ENCODE measurements at places on chromosomes 1 and 21.

GRCh38 chr1:12441414-12442105, 176.4 kb downstream of the DHRS3 start:
- DNase-seq = no peak

DNA sequence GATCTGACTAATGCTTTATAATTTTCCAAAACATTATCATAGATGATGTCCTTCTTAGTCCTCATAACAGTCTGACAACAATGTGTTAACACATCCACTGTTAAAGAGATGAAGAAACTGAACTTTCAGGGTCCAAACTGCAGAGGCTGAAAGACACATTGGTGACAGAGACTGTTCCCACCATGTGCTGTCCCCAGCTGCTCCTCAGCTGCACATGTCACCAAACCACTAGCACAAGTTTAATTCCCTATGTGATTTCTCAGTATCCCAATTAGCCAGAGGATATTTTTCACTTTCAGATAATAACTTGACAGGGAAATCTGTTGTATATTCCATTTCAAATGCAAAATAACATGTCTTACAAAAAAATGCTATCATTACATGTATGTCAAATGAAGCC, 24.6 kb downstream of the LAMC2 start:
- no peak for DNase-seq

GRCh38 chr1:197453376-197454058, 185.5 kb downstream of the CRB1 start:
- no peak for DNase-seq

GRCh38 chr1:183812128-183812527, 7.2 kb downstream of the RGL1 start:
- DNase-seq = no peak

DNA sequence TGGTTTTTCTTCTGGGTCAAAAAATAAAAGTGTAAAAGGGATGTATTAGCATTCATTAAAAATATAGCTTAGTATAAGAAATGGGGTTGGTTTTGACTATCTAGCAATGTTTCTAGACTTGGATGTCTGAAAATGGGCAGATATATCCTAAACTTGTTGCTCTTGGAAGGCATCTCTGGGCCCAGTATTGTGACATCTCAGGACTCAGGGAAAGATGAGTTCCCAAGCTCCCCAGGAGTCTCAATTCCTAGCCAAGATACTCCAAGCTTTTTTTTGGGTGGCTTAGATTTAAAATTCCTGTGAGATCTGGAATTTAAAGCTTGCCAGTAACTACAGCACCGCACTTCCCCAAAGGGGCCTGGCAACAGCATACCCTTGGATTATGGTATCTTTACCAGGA, 11.5 kb upstream of the HSD17B7 start:
- no peak for DNase-seq

DNA sequence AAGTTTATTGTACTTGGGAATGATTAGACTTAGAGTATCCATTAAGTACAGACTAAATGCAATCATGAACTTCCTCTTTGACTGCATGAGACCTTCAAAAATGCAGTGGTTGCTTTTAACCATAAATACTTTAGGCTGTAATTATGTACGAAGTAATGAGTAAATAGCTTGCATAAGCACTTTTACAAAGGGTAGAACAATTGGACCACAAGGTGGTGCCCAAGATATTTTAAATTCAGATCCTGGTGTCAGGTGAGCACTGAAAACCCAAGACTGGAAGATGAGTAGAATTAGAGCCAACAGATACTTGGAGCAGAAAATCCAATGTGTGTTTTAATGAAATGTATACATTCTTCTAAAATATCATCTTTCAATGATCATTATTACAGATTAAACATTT, 43.4 kb upstream of the RHOU start:
- DNase-seq = no peak

DNA sequence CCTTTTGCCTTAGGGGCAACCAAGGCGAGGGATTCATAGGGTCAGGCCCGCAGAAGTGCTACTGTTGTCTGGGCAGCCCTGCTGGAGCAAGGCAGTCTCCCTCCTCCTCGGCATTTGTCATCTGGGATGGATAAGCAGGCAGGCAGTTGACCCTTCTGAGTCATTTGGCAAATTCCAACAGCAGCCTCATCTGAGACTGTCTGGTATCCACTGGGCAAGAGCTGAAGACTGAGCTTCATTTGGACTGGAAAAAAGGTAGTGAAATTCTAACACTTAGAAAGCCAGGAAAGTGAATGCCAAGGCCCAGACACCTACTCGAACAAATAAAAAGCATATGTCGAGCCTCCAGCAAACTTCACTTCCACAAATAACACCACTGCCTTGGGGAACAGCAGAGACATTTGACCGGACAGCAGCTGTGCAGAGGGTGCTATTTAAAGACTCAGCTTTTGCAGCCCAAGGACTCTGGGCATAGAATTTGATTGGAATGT, 4.0 kb upstream of the ZBTB40 start:
- no peak for DNase-seq

DNA sequence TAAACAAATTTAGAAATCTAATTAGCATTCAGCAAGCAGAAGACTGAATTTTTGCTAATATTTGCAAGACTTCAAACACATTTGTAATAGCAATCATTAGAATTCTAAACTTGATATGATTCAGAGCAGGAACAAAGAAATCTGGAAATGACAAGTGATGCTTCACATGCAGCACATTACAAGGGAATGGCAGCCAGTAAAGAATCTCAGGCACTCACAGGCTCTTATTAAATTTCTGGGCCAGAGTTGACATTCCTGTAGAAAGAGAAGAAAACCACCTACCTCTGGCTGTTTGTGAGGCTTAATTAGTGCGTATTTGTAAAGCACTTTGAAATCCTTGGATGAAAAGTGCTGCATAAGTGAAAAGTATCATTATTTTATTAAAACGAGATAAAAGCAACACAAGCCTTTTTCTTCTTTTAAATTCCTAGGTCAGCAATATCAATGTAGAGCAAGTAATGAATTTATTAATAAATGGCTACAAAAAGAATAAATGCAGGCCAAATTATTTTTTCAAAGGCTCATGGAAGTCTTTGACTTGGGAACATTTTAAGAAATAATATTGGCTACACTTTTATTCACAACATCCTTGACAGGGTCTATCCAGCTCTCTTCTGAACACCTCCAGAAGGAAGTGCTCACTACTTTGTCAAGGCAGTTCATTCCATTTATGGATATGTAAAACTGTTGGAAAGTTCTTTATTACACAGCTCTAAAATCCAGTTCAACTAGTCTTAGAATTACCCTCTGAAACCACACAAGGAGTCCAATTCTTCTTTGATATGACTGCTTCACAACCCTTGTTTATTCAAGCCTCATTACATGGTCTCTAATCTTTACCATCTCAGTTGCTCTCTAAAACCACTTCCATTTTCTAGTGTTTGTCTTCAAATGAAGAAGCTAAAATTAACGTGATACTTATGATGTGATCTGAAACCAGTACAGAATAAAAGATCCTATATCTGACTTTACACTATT, 32.1 kb upstream of the SCYL3 start:
- no peak for DNase-seq

- no peak for DNase-seq
These were observed 356.1 kb downstream of the OMA1 start for GRCh38 chr1:58190267-58190988.

DNA sequence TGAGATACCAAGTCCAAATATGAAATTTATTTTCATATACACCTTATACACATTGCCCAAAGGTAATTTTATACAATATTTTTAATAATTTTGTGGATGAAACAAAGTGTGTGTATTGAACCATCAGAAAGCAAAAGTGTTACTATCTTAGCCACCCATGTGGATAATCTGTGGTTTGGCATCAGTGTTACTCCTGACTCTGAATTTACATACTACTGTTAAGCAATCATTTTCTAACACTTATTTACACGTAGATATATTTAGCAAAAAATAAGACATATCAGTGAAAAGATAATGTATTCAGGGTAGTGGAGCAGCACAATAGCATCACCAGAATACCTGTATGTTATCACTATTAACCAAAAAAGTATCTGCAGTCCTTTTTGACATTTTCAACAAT, 23.8 kb downstream of the DENND2D start:
- DNase-seq = no peak
